ENCODE measurements at places on chromosomes 6 and 20.
A peak's percentile ranks its signal among the peaks of the same experiment; 100 is the strongest.

DNA sequence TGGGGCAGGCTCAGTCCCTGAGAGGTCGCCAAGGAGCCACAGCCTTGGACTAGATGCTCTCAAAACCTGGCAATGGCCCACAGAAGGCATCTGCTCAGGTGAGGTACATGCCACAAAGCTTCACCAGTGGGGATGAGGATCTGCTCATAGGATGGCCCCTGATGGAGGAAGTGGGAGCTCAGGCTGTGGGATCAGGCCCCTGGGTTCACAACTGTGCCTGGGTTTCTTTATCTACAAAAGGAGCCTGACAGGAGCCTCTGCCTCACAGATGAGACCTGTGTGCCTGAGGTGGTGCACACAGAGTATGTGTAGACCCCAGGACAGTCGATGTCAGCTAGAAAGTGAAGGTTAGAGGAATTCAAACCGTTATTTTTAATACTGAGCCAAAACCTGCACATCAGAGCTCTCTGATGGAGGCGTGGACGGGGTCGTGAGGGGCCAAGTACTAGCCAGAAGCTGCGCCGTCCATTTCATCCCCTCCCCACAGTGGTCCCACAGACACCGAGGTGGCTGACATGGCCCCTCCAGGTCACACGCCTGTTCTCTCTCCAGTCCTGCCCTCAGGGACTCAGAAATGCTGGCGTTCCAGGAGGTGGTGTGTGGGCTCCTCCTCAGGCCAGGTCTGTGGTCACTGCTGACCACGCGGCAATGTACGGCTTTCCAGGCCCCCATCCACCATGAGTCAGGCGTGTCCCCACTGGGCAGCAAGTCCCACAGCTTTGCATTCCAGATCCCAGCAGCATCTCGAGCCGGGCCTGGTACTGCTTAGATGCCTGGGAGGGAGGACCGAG, 33.3 kb downstream of the NTSR1 start:
- no peak for DNase-seq

DNA sequence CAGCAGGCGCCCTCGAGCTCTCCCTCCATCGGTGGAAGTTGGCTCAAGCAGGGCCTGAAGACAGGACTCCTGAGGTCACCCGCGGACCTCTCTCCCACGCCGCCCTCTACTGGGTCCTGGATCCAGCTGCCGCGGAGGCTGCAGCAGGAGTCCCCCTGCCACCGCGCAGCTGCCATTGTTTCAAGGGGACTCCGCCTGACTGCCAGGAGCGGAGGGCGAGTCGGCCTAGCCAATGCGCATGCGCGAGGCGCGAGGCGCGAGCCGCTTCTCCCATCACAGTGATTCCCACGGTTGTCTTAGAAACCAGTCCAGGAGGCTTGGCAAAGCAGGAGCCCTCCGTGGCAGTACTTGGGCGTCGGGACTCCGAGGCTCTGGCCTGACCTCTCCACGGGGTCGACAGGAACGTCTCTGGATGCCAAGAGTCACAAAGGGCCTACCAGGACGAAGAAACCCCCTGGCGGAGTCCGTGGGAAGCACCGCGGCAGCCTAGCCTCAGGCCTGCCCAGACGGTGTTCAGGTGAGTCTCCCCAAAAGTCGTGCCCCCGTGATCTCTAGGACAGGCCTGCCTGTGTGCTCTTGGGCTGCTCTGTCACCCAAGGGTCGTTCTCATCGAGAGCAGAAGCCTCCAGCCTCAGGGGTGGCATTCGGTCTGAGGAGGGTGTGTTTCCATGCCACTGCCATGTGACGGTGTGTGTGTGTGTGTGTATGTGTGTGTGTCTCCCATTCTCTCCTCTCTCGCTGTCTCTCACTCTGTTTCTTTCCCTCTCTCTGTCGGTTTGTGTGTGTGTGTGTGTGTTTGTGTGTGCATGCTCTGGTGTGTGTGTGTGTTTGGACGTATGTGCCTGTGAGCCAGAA, 290.6 kb upstream of the ZNF337 start:
- DNase-seq, result peak; percentile 38

DNA sequence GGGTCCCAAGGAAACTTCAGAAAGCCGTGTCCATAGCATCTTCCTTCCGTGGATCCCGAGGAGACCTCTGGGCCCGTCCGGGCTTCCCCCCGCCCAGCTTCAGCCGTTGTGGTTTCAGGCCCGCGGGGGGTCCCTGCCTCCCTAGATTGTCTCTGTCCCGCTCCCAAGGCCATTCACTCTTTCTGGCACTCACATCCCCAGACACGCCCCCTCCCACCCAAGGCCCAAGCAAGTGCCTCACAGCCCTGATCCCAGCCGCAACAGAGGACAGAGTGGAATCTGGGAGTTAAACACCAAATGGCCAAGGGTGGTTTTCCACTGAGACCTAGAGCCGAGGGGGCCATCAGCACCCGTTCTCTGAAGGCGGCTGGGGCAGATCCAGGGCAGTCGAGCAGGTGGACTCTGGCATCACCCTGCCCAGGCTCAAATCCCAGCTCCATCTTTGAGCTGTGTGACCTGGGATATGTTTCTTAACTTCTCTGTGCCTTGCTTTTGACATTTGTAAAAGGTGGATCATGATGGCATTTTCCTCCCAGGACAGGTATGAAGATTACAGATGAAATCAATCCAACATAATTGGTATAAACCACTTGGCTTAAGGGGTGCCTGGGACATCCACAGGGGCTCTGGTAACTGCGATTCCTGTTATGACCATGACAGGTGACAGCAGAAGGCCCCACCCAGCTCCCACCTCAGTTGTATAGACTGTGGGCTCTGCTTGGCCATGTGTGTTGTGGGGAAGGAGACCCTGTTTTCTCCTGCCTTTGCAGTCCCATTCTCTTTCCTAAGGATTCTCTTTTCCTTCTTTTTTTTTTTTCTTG, 48.1 kb downstream of the CTCFL start:
- DNase-seq, result no peak

GRCh38 chr6:133546098-133546497, 304.9 kb downstream of the EYA4 start:
- no peak for DNase-seq

DNA sequence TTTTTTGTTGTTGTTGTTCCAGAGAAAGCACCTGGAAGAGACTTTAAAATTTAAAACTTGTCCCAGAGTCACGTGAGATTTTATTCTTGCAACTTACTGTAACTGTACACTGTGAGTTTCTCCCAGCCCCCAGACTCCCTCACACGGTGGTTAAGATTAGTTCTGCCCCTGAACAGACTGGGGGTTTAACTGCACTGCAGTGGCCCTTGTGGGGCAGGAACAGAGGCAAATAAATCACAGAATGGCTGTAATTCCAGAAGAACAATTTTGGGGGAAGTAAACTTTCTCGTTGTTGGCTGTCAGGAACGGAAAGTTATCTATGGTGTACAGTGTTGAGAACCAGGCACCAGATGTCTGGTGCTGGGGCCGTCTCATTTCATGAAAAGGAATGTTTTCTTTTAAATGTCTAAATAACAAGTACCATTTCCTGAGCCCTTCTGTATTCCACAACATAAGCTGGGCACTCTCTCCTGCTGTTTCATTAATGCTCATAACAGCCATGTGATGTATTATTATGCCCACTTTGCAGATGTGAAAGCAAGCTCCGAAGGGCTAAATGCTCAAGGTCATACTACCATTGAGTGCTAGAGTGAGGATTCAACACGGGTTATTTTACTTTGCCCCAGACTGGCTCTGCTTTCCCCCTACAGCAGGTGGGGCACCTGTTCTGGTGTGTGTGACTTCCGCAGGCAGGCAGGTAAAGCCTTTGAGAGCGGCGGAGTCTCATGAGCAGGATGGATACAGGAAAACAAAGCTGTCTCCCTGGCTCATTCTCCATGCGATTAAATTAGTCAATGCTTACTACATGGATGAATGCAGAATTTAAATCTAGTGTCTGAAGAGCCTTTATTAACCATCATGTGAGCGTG, 30.5 kb downstream of the CNKSR3 start:
- no peak for DNase-seq

DNA sequence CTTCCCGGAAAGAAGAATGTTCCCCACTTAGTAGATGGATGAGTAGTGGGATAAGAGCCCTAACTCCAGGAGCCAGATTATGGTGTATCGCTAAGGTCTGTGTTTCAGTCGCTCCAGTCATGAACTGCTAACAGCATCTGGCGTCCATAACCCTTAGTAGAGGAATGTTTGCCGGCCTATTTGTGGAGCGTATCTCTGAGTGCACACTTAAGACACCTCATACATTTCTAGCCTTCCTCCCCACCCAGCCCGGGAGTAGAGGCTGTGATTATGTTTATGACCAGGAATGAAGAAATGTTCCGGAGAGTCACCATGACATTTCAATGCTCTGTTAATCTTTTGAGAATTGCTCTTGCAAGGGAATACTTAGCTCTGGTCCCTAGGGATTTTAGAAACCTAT, 251.1 kb upstream of the SOX4 start:
- no peak for DNase-seq

DNA sequence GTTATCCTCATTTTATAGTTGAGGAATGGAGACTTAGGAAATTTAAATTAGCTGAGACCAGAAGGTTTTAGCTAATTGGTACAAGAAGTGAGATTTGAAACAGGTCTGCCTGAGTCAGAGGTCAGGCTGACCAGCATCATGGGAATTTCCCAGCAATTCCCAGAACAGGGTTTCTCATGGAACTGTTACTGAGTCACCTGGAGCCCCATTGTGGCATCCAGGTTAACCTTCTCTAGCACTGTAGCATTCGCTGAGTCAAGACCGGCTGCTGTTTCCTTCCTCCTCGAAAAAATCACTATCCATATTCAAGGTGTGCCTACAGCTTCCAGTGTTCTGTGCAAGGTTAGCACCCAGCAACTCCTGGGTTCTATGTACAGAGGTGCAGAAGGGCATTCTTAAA, 238.0 kb upstream of the MAN1A1 start:
- DNase-seq, result no peak

DNA sequence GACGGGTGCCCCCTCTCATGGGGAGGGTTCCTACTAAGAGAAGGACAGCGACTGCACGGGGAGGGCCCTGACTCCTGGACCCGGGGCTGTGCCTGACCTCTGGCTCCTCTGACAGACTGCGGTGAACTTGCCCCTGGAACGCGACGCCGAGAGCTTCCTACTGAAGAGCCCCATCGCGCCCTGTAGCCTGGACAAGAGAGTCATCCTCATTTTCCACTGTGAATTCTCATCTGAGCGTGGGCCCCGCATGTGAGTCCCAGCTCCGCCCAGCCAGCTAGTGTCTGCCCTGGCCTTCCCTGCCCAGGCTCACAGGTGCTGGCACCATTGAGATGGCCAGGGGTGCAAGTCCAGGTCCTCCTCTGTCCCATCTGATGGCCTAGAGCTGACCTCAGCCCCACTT, 7.2 kb downstream of the CDC25B start:
- no peak for DNase-seq

- no peak for DNase-seq
Measured at GRCh38 chr20:43550456-43550855, 8.4 kb upstream of the SGK2 start.

GRCh38 chr6:74519163-74519562, 686.7 kb downstream of the COL12A1 start:
- no peak for DNase-seq

GRCh38 chr20:64053841-64054661, 4.6 kb upstream of the SOX18 start:
- no peak for DNase-seq

DNA sequence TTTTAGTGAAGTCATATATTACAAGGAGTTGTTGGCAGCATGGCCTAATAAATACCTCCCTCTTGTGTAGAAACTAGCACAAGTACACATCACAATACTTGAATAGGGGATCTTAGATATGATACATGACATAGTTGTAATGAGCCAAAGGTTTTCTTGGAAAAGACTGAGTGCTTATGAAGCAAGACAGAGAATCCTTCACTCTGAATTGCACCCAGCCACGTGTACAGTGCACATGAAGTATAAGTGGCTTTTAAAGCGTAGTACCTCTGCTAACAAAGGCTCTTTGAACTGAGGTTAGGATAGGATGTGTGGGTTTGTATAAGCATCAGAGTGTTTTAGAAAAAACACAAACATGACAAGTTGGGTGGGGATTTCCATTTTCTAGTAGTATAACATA, 145.5 kb upstream of the STMND1 start:
- DNase-seq, result no peak

GRCh38 chr6:16839631-16840179, 78.4 kb upstream of the ATXN1 start:
- DNase-seq, result no peak

GRCh38 chr6:16248271-16248853, 10.0 kb downstream of the GMPR start:
- DNase-seq, result no peak

DNA sequence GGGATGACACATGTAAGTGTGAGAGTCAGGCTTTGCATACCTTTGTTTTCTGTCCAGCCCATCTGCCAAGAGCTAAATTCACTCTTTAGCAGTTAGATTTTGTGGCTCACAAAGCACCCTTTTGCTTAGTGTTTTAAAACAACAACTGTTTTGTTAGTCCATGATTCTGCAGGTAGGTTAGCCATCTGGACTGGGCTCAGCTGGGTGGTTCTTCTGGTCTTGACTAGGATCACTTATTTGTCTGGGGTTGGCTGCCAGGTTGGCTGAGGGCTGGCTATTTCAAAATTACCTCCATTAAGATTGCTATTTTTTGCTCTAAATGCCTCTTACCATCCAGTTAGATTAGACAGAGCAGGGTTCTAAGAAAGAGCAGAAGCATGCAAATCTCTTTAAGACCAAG, 489.3 kb downstream of the BTBD3 start:
- DNase-seq, result no peak

DNA sequence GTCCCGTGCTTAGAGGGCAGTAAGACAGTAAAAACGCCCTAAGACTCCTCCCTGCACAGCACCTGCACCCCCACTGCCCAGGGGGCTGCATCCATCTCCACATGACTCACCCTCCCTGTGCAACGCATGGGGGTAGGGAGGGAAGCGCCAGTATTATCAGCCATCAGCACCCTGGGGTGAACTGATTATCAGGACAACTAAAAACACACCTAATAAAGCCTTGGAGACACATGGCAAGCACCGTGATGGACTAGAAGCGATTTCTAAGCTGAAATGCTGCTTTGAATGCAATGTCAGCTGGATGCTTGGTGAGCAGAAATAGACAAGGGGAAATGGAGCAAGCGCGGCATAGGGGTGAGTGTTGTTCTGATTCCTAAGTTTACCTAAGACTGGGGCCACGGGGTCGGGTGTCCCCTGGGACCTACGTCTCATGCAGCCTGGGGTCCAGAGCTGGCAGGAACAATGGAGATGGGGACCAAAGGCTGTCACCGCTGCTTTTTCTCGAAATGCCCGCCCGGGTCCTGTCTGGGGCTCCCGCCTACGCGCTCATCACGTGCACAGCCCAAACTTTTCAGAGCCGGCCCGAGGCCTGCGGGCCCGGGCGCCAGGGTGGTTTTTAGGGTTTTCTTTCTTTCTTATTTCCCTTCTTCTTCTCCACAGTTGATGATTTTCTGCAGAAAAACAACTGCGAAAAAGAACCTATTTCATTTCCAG, 702 bp upstream of the TNFAIP3 start:
- DNase-seq, result no peak

DNA sequence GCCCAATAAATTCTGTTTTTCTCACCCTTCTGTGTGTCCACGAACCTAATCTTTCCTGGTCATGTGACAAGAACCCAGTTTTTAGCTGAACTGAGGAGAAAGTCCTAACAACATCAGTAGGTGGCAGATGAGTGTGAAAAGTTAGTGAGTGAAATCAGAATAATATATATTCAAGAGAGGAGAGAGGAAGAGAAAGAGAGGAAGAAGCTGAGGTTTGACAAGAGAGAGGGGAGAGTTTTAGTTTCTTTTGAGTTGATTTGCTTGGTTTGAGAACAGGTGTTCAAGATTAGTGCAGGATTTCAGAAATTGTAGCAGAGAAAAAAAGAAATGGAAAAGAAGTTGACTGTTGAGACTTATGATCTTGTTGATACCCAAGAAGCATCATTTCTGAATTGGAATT, 930.5 kb upstream of the FLRT3 start:
- no peak for DNase-seq

Data from stimulated activated CD4-positive, alpha-beta T cell treated with anti-CD3 and anti-CD28 coated beads, Interleukin-15, amount 100 ng/mL, for 1 hour (primary cell).